Activated naive CD4-positive, alpha-beta T cell (primary cell): ENCODE measurements at places on chromosomes 1 and 21.

- DNase-seq, result no peak
These were observed 106.5 kb downstream of the UCHL5 start for GRCh38 chr1:192952646-192953045.

DNA sequence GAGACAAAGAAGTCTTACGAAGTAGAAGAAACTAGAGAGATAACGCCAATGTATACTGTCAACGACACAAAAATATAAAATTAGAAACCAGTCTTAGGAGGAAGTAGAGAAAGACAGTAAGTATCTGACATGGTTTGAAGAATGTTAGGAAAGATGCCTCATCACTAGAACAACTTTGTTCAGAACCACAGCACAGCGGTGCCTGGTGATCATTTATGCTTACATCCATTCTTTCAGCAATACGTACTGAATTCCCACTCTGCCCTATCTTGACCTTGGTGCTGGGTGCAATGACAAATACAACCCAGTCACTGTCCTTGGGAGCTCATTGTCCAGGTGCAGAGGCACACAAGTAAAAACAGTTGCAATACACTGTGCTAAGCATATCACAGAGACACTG is 104.4 kb downstream of the TM2D1 start:
- no peak for DNase-seq

- no peak for DNase-seq
These were observed 59.4 kb upstream of the MPC2 start for GRCh38 chr1:167996266-167996665.

- no peak for DNase-seq
These were observed 2.0 kb upstream of the RCC2 start for GRCh38 chr1:17441265-17441992.
